Right lung (tissue), 10 donors: ENCODE measurements at places on chromosomes 6 and 20. TPM values are rescaled to one million over a fixed set of nuclear protein-coding genes. Genes with fewer than 3 reads are reported as not detected.

SF3B5 gene
- polyA plus RNA-seq, result 120 TPM

C6orf163 gene
- 5.7 TPM for polyA plus RNA-seq

LST1 gene
- 6.6 TPM for polyA plus RNA-seq

MYB gene
- polyA plus RNA-seq, result 5.5 TPM

KCNK16 gene
- polyA plus RNA-seq, result 0.33 TPM

TRAPPC3L gene
- 0.48 TPM for polyA plus RNA-seq

RPS21 gene
- polyA plus RNA-seq, result 940 TPM

SNAI1 gene
- 11.8 TPM for polyA plus RNA-seq

VSX1 gene
- not detected for polyA plus RNA-seq

TNXB gene
- polyA plus RNA-seq, result 11.6 TPM

FAM217A gene
- 2.0 TPM for polyA plus RNA-seq

SAPCD1 gene
- 8.9 TPM for polyA plus RNA-seq

MLIP gene
- 0.14 TPM for polyA plus RNA-seq

NRSN1 gene
- 0.22 TPM for polyA plus RNA-seq

ACSS1 gene
- 39.1 TPM for polyA plus RNA-seq

CDSN gene
- polyA plus RNA-seq, result not detected

XKR7 gene
- 0.12 TPM for polyA plus RNA-seq

DDO gene
- polyA plus RNA-seq, result 0.77 TPM

CRISP3 gene
- 0.20 TPM for polyA plus RNA-seq

SLC17A1 gene
- polyA plus RNA-seq, result 0.19 TPM

RPP40 gene
- 10.3 TPM for polyA plus RNA-seq

ZC2HC1B gene
- polyA plus RNA-seq, result not detected

QRSL1 gene
- 12.6 TPM for polyA plus RNA-seq

CAGE1 gene
- 0.11 TPM for polyA plus RNA-seq

LAMP5 gene
- 2.8 TPM for polyA plus RNA-seq

RIN2 gene
- 26.5 TPM for polyA plus RNA-seq

SLC2A10 gene
- polyA plus RNA-seq, result 18.2 TPM

BHLHE23 gene
- polyA plus RNA-seq, result not detected

SLC13A3 gene
- 6.2 TPM for polyA plus RNA-seq

DZANK1 gene
- 7.3 TPM for polyA plus RNA-seq

RIPOR2 gene
- polyA plus RNA-seq, result 6.7 TPM

SLC35F1 gene
- polyA plus RNA-seq, result 3.0 TPM
